Putamen (tissue), 1 donor: ENCODE measurements at places on chromosomes 13 and 19.

DNA sequence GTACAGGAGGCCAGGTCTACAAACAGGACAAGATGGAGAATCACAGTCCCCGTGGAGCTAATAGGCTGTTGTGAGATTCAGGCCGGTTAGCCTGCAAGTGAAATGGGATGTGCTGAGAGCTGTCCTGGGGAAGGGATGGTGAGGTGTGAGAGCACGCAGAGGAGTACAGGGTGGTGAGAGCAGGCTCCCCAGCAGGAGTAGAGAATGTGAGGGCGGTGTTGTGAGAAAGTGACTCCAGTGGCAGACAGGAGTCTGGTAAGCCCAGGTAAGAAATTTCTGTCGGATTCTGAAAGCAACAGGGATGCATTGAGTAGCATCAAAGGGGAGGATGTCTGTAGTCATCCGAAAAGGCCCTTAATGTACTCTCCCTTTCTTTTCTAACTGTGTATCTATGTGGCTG, 50.7 kb upstream of the GPR183 start:
- DNase-seq = no peak

GRCh38 chr19:43148233-43148632, 38.1 kb downstream of the PSG5 start:
- DNase-seq = no peak

DNA sequence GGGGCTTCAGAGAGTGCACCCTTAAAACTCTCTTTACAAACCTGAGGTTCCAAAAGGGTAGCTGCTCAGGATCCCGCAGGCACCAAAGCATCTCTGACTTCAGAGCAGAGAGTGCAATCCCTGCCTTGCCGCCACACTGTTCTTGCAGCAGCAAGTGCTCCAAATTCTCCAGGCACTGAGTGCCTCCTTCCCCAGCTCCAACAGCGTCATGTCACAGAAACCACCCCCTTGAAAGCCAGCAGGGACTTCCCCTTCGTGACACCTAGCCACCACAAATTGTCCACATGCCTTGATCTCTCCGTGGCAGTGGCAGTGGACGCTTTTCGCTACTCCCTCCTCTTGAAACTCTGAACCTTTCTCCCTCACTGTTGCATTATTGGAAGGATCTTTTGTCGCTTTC, 39.9 kb downstream of the MBNL2 start:
- no peak for DNase-seq

DNA sequence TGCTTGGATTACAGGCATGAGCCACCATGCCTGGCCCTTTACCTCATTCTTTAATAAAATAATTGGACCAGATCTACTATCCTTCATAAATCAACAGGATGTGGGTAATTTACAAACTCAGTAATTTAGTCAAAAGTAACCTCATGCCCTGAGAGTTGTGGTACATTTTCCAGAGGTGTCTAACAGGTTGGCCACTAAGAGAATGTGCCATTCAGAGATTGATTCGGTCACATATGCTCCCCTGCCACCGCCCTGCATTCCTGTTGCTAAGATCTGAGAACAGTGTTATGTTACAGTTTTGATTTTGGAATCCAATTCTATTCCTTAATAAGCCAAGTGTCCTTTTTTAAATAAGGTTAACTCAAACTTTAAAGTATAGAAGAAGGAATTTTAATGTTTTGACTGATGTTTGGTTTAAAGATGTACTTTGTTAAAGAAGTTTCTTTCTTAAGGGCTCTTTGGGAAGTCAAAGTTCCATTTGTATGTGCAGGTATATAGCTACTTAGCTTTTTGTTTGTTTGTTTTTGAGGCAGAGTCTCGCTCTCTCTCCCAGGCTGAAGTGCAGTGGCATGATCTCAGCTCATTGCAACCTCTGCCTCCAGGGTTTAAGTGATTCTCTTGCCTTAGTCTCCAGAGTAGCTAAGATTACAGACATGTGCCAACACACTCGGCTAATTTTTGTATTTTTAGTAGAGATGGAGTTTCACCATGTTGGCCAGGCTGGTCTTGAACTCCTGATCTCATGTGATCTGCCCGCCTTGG, 29.2 kb downstream of the PHF11 start:
- no peak for DNase-seq

DNA sequence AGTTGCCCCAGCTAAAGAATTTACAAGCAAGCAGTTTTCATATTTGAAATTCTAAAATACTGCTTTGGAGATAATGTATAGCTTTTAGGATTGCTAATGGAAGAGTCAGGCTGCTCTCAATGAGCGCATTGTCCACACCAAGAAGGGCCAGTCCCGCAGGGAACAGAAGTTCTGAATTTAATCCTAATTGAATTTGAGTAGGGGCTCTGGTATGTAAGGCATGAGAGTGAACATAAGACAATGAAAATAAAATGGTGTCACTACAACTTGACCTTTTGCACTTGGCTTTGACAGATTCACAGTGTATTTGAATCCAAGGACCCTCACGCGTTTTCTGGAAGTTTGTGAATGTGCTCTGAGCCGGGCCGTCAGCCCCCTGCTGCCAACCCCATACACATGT, 32.6 kb downstream of the RAB20 start:
- no peak for DNase-seq

DNA sequence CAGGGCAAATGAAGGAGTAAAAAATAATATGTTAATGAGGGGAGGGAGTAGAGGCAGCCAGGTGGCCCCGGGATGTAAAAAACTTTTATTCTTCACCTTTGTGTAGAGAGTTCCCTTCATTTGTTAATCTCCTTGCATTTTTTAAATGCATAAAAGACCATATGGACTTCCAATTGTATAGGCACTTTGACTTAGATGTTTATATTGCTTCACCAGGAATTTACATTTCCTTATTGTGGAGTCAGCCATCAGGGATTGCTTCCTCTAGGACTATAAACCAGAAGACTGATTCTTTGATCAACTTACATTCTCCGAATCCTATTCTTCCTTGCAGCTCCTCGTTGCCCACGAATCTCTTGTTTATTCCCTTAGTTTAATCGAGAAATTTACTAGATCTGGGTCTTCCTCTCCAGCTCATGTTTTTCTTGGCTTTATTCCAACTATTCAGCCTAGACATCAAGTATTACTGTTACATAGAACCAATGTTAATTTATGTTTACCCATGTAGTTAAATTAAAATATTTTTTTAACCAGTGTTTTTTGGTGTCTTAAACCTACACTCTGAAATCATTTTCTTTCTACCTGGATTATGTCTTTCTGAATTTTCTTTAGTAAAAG, 1187.0 kb upstream of the SLC10A2 start:
- no peak for DNase-seq

DNA sequence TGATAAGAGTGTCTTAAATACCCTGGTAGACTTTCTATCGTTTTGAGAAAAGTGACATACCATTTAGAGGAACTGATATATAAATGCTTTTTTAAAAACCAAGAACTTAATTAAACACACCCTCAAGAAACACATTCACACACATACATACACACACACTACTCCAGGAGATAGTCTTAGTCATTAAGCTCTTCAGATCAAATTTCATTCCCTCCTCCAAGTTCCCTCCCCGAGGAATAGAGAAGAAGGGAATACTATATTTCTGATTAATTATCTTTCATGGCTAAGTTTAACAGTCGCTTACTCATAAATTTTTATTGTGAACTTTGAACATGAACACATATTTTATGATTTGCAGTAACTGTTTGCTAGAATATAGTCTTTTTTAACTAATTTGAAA, 1109.5 kb downstream of the SLITRK1 start:
- DNase-seq = no peak

DNA sequence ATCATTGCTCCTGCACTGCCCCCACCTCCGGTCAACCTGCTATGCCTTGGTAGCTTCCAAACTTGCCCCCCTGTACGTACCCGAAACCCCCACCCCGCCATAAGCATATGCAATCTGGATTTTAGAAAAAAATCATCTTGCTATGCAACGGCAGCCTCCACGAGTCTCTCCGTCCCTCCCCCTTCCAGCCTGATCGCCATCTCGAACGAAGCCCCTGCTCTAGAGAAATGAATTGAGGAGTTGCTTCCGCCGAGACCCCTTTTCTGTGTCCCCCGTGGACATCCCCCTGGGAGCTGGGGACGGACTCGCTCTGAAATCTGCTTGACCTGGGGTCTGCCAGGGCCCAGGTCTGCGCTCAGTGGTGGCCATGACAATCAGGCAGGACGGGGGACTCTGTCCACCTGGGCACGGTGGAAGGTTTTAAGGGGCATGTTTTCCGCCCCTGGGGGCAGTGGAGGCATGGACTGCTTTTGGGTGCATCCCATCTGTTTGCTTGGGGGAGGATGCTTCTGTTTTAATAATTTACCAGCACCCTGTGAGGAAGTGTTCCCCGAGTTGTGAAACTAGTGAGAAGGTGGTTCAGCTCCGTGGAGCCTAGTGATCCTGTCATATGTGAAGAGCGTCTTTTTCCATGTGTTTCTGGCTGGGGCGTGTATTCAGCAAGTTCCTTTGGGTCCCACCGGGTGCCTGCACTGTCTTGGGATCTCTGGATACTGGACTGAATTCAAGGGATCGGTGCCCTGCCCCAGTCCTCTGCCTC, 1.0 kb downstream of the KDM4B start:
- DNase-seq = no peak

- DNase-seq = no peak
These were observed 64.4 kb downstream of the RASA3 start for GRCh38 chr13:114067886-114068651.

DNA sequence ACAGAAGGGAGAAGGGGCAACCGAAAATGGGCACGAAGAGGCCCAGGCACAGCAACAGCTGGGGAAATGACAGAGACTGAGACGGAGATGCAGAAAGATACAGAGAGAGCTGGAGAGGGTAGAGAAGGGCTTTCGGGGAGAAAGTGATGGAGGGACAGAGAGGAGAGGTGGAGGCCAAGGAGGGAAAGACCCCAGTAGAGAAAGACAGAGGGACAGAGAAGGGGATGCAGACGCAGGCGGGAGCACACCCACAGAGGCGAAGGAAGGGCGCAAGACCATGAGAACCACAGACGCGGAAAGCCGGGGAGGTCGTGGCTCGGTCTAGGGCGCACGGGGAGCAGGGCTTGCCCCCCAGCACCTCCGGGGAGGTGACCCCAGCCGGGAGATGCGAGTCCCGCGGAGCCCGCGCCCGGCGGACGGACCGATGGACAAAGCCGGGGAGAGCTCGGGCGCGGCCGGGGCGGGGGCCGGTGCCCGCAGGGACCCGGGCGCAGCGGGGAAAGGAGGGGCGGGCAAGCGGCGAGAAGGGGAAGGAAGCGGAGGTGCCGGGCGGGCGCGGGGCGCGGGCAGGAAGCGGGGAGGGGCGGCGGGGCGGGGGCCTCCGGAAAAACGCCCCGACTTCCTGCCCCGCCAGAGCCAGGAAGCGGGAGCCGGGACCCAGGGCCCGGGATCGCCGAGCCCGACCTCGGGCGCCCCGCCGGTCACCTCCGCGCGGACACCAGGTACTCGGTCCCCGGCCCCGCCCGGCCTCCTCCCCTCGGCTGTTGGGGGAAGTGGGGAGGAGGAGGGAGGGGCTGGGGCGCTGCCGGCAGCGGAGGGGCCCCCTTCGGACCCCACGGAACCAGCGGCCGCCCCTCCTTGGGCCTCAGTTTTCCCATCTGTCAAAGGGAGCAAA, at the start of gene ARHGEF1:
ARHGEF1 (plus strand) TSS at position 617 of the 895 bp plus-strand sequence. CDS start 4,899 bp downstream, outside the sequence.
- DNase-seq = no peak

- DNase-seq = no peak
These were observed 13.3 kb downstream of the KCTD15 start for GRCh38 chr19:33809960-33810359.

GRCh38 chr19:33811246-33811645, 14.6 kb downstream of the KCTD15 start:
- DNase-seq = no peak

DNA sequence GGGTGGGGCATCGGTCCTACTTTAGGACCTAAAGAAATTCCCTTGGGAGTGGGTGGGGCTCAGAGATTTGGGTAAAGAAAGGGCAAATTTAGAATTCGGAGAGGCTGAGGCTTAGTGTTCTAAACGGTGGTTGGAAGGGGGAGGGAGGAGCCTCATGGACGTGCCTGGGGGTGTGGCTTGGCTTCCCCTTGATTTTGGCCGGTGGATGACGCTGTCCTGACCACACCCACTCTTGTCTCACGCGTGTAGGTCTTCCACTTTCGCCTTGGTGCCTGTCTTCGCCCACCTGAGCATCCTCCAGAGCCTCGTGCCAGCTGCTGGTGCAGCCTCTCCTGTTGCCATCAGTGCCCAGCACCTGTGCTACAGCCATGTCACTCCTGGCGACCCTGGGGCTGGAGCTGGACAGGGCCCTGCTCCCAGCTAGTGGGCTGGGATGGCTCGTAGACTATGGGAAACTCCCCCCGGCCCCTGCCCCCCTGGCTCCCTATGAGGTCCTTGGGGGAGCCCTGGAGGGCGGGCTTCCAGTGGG, 1.2 kb upstream of the NUP62 start:
- DNase-seq = no peak

- DNase-seq = no peak
These were observed 395.8 kb upstream of the KLF12 start for GRCh38 chr13:74530011-74530410.

DNA sequence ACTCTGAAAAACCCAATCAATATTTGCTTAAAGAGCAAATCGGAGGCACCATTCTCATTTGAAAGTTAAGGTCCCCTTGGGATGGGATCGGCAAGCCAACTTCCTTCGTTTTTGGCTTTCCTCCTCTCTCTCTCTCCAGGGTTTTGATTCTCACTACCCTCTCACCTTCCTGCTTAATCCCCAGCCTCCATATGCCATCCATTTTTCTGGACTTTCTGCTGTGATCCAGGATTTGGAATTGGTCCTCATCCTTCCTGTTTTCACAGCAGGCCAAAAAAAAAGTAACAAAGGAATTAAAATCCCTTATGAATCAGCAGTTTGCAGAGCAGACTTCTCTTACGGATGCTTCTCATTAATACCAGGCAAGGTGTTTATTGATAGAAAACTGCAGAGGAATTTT, 283.1 kb upstream of the TMTC4 start:
- no peak for DNase-seq

DNA sequence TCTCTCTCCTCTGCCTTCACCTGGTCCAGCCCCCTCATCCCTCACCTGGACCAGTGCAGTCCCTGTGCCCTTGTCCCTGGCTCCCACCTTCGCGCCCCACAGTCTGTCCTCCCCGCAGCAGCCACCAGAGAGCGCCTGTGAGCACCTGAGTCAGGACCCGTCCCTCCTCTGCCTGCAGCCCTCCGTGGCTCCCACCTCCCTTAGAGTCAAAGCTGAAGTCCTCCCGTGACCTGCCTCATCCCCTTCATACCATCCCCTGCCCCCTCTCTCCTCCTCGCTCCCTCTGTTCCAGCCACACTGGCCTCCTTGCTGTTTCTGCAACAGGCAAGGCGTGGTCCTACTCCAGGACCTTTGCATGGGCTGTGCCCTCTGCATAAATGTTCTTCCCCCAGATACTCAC, 10.3 kb downstream of the CELF5 start:
- DNase-seq = no peak

DNA sequence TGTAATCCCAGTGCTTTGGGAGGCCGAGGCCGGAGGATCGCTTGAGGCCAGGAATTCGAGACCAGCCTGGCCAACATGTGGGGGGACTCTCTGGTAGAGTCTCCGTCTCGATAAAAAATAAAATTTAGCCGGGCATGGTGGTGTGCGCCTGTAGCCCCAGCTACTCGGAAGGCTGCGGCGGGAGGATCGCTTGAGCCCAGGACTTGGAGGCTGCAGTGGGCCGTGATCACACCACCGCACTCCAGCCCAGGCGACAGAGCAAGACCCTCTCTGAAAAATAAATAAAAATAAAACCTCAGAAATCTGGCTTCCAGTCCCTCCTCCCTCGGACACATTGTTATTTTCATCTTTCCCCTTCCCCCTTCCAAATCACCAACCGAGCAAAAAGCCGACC, 332 bp downstream of the IRGQ start:
- DNase-seq = no peak
